ENCODE measurements at places on chromosomes 2 and 18.

GRCh38 chr2:149894760-149895159, 307.2 kb upstream of the MMADHC start:
- no peak for DNase-seq

DNA sequence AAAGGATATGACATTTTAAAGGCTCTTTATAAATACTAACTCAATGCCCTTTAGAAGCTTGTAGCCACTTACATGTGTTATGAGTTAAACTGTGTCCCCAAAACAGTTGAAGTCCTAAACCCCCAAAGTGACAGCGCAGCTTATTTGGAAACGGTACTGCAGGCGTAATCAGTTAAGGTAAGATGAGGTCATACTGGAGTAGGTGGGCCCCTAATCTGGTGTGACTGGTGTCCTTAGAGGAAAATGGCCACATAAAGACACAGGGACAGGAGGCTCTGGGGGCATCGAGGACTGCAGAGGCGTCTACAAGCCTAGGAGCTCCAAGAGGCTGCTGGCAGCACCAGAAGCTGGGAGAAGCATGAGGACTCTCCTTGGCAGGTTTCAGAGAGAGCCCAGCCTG, 8.5 kb downstream of the TXNL4A start:
- no peak for DNase-seq

DNA sequence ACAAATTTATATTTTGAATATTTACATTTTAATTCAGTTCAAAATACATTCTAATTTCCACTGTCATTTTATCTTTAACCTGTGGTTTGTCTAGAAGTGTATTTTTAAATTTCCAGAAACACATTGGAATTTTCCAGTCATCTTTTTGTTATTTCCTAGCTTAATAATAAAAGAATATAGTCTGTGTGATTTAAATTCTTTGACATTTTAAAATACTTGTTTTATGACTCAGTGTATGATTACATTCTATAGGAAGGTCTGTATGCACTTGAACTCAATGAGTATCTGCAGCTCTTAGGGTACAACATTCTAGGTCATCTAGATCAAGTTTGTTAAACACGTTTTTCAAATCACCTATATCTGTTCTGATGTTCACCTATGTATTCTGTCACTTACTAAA, 88.3 kb upstream of the MBOAT2 start:
- DNase-seq, result no peak

DNA sequence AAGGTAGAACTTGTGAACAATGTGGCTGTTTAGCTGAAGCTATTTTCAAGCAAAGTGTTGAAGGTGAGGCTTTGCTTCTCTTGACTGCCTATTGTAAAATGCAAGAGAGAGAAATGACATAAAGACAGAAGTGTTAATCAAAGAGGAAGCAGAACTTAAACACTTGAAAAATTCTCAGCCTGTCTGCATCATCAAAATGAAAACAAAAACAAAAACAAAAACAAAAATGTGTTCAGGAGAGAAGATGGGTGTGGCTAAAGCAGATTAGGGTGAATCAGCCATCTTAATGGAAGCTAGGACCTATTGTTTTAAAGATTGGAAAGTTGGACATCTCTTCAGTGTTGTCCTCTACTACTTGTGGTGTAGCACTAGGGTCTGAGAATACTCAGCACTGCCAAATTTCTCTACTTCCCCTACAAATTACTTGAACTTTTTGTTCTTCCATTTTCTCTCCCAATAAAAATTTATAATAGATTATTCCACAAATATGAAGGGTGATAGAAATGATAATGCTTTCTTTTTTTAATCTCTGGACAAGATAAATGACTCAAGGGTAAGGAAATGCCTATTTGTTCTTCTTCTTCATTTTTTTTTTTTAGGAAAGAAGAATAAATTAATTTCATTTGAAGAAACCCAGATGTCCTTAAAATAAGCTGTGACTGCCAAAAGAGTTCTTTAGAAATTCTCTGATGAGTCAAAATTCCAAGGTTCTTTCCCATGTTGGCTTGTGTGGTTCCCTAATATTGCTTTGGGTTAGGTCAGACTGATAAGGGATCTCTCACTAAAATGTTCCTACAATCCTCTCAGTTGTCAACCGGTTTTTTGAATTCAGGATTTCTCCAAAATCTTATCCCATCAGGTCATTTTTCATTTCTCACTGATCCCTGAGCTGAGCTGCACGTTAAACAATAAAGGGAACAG, 571.2 kb upstream of the ZEB2 start:
- DNase-seq, result no peak

DNA sequence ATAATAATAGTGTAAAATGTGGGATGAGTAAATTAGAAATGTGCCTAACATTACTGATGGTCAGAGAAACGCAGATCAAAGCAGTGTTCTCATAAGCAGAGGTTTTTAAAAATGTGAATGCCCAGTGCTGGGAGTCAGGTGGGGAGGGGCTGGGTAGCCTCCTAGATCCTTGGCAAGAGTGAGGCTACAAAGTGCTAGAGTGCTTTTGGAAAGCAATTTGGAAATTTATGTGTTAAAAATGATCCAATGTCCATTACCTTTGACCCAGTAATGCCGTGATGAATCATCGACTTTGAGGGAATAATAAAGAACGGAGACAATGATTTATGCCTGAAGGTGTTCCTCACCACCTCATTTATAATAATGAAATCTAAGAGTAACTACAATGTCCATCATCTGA, 44.9 kb upstream of the TWIST2 start:
- no peak for DNase-seq

DNA sequence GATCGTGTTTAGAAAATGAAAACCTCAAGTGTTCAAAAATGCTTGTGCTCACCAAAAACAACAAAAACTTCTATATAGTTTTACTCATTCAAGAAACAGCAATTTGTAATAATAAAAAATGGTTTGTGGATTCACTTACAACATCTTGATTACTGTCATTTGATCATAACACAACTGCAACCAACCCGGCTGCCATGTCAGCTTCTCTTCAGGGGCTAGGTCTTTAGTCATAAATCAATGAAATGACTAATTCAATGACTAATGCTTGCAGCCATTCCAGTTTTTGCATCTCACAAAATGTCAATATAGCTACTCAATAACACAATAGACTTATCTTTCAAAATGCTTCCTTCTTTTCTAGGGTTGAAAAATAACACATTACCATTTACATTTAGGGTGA, 128.0 kb downstream of the OLA1 start:
- DNase-seq, result no peak

DNA sequence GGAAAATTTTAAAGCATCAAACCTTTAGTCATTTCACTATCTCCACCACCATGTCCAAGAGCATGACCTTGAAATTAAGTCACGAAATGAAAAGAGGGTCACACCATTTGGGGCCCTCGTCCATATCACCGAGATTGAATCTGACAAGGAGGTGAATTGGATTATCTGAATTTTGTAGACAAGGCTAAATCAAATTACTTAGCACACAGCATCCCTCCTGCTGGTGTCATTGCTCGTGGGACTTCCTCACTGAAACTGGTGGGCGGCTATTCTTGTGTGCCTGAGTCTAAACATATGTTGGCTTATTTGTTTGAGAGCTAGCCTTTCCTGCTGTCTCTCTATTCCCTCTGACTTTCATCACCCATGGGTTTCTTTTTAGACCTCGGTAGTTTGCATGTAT, 64.6 kb upstream of the CNGA3 start:
- DNase-seq, result no peak

- no peak for DNase-seq
Observed at GRCh38 chr2:68127358-68128242, 30.1 kb upstream of the PNO1 start.

GRCh38 chr2:113755835-113756354, 547 bp downstream of the SLC35F5 start:
- DNase-seq, result no peak
